ENCODE measurements at places on chromosomes 1 and 21.

DNA sequence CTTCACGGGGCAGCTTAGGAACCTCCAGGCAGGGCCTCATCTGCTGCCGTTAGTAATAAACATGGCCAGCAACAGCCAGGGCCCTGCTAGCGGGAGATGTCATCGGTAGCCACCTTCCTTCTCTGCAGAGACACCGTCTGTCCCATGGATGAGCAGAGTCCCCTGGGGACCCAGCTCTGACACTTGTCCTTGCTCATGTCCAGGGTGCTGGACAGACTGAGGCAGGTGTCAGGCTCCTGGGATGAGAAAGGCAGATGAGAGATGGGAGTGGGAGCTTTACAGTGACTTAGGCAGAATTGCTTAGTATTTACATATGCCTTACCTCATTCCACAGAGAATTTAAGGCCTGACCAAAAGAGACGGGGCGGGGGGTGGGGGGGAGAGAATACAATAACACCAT is 25.0 kb downstream of the CAPN2 start:
- DNase-seq, result no peak

DNA sequence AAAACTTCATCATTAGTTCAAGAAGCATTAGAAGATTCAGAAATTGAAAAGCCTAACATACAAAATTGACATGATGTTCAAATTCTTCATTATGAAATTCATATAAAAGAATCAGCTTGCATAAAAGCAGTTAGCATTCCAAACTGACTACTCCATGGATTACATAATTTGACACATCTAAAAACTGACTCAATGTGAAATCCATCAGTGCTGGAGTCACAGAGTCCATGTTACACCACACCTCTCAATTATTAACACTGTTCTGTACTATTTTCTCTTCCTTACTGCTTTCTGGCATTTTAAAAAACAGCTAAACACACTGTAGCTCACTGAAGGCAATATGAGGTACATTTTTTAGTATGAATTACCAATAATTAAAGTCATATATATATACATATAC is 28.0 kb downstream of the ARHGAP29 start:
- peak; percentile 57 for DNase-seq

GRCh38 chr1:100791586-100791985 is 72.0 kb downstream of the VCAM1 start:
- DNase-seq, result no peak

DNA sequence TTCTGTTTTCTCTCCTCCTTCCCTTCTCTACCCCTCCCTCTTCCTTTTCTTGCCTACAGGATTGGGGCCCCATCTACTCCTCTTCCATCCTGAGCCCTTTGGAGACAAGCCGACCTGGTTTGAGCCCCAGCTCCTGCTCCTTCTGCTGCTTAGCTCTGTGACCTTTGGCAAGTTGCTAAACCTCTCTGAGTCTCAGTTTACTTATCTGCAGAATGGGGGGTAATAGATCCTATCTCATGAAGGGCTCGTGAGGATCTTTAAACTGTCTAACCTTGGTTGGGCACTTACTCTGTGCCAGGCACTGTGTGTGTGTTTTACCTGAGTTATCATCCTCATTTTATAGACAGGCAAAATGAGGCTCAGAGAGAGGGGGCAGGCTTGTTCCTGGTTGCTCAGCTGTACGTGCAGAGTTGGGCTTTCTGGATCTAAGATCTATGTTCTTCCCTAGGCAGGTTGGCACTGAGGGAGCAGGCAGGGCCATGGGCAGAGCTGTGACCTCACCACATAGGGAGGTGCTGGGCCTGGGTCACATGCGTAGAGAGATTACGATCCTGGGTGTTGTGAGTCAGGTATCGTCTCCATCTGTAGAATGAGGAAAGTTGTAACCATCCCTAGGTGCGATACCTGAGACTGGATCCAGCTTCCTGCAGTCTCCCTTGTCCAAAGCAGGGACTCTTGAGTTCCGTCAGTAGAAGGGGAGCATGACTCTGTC is 58.5 kb downstream of the FOXO6 start:
- DNase-seq, result no peak

- no peak for DNase-seq
Measured at GRCh38 chr1:145936247-145936646, 9.0 kb upstream of the RBM8A start.

DNA sequence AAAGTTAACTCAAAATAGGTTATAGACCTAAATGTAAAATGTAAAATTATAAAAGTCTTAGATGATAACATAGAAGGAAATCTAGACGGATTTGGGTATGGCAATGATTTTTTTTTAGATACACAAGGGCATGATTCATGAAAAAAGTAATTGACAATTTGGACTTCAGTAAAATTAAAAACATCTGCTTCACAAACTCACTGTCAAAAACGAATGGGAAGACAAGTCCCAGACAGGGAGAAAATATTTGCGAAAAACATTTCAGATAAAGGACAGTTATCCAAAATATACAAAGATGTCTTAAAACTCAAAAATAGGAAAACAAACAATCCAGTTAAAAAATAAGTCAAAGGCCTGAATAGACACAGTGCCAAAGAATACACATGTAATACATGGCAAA is 9.7 kb upstream of the PTGS2 start:
- DNase-seq, result no peak

Data from RWPE1 (cell line).